Cortex of kidney (tissue), 1 donor: ENCODE measurements at places on chromosomes 5 and 9.

DNA sequence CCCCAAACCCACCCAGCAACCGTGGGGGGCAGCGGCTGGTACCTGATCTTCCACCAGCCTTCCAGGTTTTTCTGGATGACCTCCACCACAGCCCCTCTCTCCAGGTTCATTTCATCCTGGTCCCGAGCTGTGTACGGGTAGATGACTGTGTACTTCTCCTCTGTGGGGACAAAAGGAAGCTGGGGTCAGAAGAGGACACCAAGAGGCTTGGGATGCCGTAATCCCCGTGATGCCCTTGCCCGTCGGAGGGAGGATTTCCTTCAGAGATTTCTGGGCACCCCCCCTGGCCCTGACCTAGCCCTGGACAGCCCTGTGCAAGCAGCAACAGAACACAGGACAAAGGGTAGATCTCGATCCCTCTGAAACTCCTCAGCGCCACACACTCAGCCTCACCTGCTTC lies 70.3 kb upstream of the UBTD2 start:
- DNase-seq = no peak

- no peak for DNase-seq
Observed at GRCh38 chr9:105114964-105115728, 129.3 kb upstream of the SLC44A1 start.

- DNase-seq = no peak
Observed at GRCh38 chr5:151970885-151971284, 46.2 kb upstream of the GLRA1 start.

DNA sequence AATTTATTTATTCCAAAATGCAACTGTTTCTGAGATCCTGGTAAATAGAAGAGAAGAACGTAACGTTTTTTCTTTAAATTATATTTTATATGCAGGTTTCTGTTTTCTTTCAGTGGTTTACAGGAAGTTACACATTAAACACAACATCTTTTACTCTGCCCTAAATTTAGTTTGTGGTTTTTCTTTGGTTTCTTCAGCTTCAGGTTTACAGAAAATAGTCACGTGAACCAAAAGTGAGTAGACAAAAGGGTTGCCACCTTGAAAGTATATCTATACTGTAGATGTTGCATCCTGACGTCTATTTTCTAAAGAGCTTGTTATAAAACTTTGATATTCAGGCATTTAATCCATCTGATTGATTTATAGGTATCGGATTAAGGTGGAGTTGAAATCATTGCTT lies 1236.6 kb downstream of the MAT2B start:
- no peak for DNase-seq

- no peak for DNase-seq
Observed at GRCh38 chr9:98074115-98074990, 17.8 kb downstream of the NANS start.

DNA sequence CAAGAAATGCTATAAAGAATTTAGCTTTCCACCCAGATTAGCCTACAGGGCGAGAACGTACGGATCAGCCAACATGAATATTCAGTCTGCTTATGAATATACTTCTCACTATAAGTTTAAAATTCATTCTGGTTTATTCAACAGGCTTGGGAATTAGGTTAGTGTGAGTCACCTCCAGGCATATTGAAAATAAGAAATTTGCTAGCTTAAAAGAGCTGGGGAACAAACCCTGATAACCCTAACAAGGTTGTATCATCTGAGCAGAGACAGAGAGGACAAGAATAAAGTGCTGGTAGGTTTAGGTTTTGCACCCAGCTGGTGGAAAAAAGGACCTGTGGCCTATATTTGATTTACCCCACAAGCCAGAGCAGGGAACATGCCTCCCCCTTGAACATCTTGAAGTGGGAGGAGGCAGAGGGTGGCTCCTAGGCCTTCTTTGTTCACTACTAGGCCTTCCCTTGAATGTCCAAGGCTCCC lies 12.3 kb downstream of the FNBP1 start:
- DNase-seq = no peak

- DNase-seq = no peak
Observed at GRCh38 chr9:92706218-92706940, 36.4 kb upstream of the IPPK start.

DNA sequence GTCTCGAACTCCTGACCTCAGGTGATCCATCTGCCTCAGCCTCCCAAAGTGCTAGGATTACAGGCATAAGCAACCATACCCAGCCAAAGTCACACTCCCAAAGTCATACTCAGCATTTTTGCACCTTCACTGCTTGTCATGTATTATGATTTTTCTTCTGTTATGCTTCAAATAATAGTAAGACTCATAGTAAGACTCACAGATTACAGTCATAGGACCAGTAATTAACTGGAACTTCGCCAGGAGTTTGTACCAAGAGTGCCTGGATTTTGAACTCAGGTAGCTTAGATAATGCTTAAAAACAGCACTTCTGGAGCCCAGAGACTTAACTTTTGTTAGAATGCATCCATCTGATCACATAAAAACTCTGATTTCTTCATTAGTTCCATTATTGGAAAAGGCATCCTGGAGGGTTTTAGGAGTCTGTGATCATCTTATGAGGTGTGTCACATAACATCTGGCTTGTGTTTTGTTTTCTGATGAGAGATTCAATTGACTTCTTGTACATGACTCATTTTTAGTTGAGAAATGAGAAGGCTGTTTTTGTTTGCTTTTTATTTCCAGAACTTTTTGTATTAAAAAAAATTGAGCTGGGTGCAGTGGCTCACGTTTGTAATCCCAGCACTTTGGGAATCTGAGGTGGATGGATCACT lies 131.5 kb downstream of the ADAMTS19 start:
- DNase-seq = no peak
